ENCODE measurements at places on chromosomes 5 and 9.

- ATAC-seq = no peak
Measured at GRCh38 chr5:43634621-43635020, 31.6 kb downstream of the NNT start.

DNA sequence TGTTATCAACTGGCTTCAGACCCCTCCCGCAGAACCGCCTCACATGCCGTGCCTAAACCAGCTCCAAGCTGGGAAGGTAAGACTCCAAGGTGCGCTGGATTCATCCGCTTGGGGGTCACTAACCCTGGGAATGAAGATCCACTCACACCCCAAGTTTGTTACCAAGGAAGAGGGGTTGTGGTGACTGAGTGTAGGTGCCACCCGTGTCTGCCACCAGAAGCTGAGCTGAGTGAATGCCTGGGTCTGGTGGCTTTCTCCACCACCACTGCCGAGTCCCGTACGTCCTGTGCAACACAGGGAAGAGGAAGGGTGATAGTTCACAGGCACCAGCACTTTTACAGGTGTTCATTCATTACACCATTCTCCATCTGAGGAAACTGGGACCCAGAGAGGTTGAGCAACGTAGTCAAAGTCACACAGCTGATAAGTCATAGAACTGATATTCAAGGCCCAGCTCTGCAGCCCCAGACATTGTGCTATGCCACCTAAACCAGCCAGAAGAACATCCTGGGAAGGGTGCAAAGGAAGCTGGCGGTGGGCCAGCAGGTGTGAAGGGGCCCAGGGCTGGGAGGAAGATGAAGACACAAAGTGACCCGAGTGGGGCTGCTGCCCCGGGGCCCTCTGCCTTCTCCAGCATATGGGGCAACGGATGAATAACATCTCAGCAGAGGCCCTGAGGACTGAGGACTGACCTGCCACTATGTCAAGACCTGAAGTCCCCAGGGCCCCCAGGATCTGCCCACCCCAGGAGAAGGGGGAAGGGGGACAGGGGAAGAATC is 70.9 kb upstream of the PPP1R26 start:
- ATAC-seq = no peak

DNA sequence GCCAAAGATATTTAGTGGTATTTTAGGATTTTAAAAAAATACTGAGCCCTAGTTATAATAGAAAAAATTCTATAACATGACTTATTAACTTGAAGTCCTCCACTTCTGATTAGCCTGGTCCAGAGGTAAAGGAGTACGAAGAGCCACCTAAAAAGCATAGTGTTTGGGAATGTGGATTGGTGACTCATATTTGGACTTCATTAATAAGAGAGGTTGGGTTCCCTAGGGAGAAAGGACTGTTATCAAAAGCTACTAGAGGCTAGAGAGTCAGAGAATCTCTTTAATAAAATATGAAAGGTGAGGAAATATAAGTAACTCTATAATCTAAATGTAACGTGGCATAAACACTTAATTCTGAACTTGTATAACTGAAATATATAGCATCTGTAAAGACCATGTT is 180.7 kb upstream of the TARS1 start:
- no peak for ATAC-seq

- ATAC-seq = no peak
Measured at GRCh38 chr9:125497478-125497877, 209.5 kb downstream of the MAPKAP1 start.

- no peak for ATAC-seq
Measured at GRCh38 chr9:10331157-10331556, 281.6 kb downstream of the PTPRD start.

DNA sequence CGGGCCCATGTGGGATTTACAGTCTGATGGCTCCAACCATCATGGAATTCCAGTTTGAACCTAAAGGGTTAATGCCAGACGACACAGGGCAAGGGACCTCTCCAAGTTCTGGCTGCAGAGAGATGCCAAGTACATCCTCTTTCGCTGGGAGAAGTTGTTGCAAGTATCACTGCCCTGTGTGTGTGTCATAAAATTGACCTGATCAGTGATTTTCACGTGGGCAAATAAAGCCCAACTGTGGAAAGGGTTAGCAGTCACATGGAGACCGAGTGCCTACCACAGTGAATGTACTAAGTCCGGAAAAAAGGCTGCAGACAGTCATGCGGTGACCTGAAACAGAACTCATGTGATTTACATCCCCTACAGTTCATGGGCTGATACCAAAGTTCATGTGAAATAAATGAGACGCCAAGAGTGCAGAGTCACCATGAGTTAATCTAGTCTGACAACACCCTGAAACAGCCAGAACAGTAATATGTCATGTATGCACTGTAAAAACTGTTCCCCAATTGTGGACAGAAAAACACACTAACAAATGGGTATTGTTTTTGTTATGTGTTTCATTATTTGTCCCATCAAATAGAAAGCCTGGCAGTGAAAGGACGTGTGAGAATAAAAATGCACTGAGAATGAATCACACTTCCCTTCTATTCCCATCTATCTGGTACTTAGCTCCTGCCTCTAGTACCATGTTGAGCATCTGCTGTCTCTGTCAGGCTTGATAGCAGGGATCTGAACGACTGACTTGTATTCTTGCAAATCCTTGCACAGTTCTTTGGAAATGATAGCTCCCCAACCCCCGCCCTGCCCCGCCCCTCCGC is 115.7 kb downstream of the SUSD1 start:
- peak; percentile 90 for ATAC-seq

DNA sequence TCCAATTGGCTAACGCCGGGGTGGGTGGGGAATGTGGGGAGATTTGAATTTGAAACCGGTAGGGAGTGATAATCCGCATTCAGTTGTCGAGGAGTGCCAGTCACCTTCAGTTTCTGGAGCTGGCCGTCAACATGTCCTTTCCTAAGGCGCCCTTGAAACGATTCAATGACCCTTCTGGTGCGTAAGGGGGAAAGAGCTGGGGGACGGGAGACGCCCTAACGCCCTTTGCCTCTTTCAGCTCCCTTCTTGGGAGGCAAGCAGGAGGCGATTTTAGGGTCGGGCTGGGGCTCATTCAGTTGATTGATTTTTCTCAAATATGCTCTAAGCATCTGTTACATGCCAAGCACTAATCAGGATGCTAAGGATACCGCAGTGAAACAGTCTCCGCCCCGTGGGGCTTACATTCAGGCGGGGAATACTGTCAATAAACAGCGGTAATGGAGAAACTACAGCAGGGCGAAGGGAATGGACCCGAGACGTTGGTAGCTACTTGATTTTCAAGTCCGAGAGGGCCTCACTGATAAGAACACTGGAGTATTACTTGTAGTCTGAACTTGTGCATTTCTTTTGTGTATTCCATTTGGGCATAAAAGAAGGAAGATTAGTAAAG is at the start of gene HMMR:
Gene HMMR, plus strand, starts transcription at position 71 of the 610 bp plus-strand sequence. Its CDS starts 61 bp downstream, at position 132.
- no peak for ATAC-seq

DNA sequence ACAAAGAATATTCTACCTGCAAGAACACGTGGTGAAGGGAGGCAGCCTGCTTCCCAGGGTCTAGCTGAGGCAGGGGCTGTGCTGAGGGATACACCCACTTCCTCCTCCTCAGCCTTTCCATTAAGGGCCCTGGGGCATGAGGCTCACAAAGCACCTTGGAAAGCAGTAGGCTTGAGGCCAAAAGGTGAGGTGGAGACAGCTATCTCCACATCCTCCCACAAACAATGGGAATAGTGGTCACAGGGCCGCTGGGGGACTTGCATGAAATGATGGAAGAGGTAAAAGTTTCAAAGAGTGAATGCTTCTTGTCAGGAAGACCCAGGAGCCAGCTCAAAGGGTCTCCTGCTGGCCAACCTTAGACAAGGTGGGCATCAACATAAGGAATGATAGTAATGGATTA is 207.9 kb downstream of the CDK5RAP2 start:
- ATAC-seq = no peak

GRCh38 chr5:59034498-59035186 is 451.8 kb downstream of the RAB3C start:
- ATAC-seq = no peak

DNA sequence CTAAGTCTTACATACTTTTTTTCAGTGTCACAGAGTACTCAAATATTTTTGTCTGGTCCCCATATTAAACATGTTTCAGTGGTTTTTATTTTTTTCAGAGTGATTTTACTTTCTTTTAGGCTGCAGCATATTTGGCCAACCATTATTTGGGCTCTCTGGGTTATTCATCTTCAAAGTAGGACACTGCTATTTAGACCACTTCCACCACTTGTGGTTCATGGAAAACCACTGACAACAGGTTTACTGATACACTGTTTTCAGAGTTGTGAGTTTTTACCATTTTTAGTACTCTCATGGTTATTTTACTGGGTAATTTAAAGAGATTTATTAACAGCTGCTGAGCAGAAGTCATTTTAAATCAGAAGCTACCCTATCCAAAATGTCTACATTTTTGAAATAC is 437.6 kb downstream of the KIAA0825 start:
- no peak for ATAC-seq

DNA sequence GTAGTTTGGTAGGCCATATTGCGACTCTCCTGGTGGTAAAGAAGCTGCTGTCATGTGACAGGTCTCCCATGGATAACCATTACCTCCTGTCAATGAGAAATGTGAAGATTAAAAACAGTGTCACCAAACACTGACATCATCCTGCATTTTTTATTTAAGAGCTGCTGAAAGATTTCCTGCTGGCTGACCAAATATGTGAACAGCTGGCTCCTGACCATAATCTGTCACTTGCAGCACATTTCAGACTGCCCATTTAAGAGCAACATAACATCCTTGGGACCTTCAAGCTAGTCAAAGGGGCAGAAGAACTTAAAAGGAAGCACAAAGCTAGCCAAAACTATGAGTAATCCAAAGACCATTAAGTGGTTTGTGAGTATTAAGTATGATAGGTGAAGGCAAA is 288.0 kb downstream of the IZUMO3 start:
- ATAC-seq = no peak

GRCh38 chr9:17970277-17970676 is 391.4 kb downstream of the SH3GL2 start:
- no peak for ATAC-seq

DNA sequence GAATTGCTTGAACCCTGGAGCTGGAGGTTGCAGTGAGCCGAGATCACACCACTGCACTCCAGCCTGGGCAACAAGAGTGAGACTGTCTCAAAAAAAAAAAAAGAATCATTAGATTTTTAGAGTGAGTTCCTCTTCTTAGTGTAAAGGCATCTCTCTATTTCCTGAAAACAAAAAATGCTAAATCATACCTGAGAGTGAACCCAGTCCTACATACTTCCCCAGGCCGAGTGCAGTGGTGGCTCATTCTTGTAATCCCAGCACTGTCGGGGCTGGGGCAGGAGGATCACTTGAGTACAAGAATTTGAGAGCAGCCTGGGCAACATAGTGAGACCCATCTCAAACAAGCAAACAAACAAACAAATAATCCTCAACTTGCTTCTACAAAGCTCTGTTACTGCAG is 38.2 kb upstream of the LPAR1 start:
- ATAC-seq = no peak

DNA sequence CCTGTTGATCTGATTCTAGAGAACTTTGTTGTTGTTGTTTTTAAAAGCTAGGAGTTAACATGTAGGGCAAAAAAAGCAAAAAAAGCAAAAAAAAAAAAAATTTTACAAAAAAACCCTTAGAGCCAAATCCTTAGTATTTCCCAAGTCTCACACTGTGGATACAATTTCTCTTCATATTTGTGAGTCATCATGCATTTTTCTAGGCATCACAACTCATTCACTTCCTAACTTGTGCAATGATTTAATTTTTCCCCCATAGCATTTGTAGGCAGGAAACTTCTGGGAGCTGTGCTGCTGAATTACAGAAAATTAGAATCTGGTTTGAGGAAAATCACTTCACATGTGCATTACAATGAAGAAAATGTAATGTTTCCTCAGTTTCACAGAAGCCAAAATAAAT is 91.9 kb downstream of the MARCHF3 start:
- ATAC-seq = no peak

DNA sequence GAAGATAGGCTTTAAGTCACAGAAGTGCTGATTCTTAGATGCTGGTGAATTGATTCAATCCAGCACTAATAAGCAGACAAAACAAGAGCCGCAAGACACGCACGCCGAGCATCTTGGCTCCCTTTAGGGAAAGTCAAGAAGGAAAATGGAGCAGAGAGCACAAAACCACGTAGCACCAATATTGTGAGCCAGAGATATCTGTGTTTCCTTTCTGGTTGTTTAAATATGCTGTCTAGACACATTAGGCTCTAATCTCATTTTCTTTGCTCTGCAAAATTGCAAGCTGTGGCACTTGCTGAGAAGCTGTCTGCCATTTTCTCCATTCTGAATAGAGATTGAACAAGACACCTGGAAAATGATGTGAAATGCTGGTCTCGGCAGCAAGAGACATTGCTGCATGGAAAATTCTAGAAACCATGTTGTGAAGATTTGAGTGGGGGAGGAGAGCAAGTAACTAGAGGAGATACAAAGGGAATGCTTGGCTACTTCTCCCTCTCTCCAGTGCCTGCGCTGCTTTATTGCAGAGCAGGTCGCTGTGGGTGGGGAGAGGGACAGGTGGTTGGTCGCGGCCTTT is 336.3 kb downstream of the MED10 start:
- ATAC-seq = no peak

DNA sequence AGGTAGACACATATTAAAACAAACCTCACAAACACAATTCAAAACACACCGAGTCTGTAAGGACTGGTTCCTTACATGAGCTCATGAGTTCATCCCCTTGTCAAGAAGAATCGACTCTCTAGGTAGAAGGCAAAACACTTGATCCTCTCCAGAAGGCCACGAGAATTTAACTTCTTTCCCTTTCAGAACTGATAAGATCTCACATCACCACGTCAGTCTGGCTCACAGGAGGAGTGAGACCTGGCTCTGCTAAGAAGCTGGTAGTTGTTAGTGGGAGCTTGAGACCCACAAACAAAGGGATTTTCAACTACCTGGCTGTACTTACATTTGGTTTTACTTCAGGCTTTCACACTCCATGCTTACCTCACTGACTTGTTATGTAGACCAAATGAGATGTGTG is 459.2 kb downstream of the ARHGEF28 start:
- ATAC-seq = no peak

- no peak for ATAC-seq
Measured at GRCh38 chr9:109295221-109296130, 25.4 kb downstream of the EPB41L4B start.

DNA sequence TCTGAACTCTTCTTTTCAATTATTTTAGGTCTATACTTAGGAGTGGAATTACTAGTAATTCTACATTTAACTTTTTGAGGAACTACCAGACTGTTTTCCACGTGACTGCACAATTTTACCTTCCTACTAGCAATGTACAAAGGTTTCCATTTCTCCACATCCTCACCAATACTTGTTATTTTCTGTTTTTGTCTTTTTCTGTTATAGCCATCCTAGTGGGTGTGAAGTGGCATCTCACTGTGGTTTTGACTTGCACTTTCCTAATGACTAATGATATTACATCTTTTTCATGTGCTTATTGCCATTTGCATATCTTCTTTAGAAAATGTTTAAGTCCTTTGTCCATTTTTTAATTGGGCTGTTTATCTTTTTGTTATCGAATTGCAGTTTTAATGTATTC is 136.9 kb upstream of the EGFLAM start:
- no peak for ATAC-seq

All from stimulated activated memory B cell treated with anti-CD40 and anti-IgM and Interleukin-4, amounts not matched to agents 10 μg/mL and 1 μg/mL and 100 μg/mL, for 72 hours (primary cell).